ENCODE measurements at places on chromosomes 2 and 18.
A peak's percentile ranks its signal among the peaks of the same experiment; 100 is the strongest.

DNA sequence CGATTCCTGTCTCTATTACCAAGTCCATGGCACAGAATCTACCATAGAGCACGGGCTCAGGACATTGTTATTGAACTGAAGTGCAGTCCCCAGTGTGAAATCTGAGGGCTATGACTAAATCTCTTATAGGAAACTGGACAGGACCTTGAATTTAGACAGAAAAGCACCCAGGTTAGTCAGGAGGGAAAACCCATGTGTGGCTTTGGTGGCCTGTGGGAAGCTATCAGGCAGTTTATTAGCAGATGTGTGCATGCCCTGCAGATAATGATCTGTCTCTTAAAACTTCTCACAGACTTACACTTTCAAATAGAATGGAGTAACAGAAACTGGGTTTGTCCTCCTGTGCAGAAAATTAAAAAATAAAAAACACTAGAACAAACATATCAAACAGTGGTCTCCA, 610.0 kb upstream of the RAB6C start:
- no peak overlapping the region for H3K27ac ChIP-seq
- DNase-seq = no peak
- H3K4me1 ChIP-seq = no peaks in the 10 kb centered on the region
- no peaks in the 10 kb centered on the region for H3K36me3 ChIP-seq
- H3K4me3 ChIP-seq = no peak overlapping the region
- no peaks in the 10 kb centered on the region for H3K27me3 ChIP-seq

GRCh38 chr2:28488858-28489575, 6.8 kb upstream of the PLB1 start:
- H3K27me3 ChIP-seq = no peaks in the 10 kb centered on the region
- no peak for DNase-seq
- no peaks in the 10 kb centered on the region for H3K4me1 ChIP-seq

DNA sequence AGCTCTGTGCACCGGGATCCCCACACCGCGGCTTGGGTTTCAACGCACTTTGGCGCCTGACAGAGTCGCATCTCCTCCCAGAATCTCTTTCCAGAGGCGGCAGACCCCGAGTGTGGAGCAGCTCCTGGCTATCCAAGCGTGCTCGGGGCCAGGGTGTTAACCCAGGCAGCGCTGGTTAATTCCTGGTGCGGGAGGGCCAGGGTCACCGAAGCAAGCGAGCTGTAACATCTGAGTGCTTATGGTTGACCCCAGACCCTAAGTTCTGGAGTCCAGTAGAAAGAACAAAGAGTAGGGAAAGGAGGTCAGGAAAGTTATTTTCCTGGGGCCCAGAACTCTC, 566 bp upstream of the OSR1 start:
- H3K4me3 ChIP-seq = peak overlapping the region; percentile 51
- peaks cover 88% of the 10 kb centered on the region for H3K27me3 ChIP-seq
- peak overlapping the region; percentile 67 for H3K27ac ChIP-seq
- no peaks in the 10 kb centered on the region for H3K36me3 ChIP-seq
- DNase-seq = no peak

GRCh38 chr2:222842491-222843174, 18.2 kb upstream of the ACSL3 start:
- H3K36me3 ChIP-seq = no peaks in the 10 kb centered on the region
- no peak for DNase-seq
- no peaks in the 10 kb centered on the region for H3K4me1 ChIP-seq
- no peak overlapping the region for H3K27ac ChIP-seq
- no peak overlapping the region for H3K4me3 ChIP-seq

- peaks cover 28% of the 10 kb centered on the region for H3K4me1 ChIP-seq
- no peak overlapping the region for H3K4me3 ChIP-seq
- no peak overlapping the region for H3K27ac ChIP-seq
Measured at GRCh38 chr2:1726558-1726957, 17.8 kb downstream of the PXDN start.

DNA sequence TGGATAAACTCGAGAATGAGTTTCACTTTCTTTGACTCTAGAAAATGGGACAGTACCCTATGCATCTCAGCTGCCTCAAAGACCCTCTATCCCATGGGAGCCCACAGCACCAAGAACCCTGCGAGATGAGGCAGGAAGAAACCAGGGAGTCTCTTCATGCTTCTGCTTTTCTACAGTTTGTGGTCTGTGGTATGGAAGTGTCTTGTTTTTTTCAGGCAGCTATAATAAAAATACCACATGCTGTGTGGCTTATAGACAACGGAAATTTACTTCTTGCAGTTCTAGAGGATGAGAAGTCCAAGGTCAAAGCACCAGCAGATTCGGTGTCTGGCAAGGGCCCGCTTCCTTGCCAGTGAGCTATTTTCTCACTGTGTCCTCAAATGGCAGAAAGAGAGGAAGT, 257.9 kb downstream of the SUCLG1 start:
- H3K36me3 ChIP-seq = no peaks in the 10 kb centered on the region
- no peaks in the 10 kb centered on the region for H3K4me1 ChIP-seq
- DNase-seq = no peak
- H3K27ac ChIP-seq = no peak overlapping the region
- H3K27me3 ChIP-seq = no peaks in the 10 kb centered on the region

GRCh38 chr2:134603966-134604365, 114.8 kb downstream of the TMEM163 start:
- no peak for DNase-seq
- no peak overlapping the region for H3K4me3 ChIP-seq
- H3K27ac ChIP-seq = no peak overlapping the region
- H3K27me3 ChIP-seq = peaks cover 4% of the 10 kb centered on the region
- no peaks in the 10 kb centered on the region for H3K36me3 ChIP-seq
- H3K4me1 ChIP-seq = no peaks in the 10 kb centered on the region

DNA sequence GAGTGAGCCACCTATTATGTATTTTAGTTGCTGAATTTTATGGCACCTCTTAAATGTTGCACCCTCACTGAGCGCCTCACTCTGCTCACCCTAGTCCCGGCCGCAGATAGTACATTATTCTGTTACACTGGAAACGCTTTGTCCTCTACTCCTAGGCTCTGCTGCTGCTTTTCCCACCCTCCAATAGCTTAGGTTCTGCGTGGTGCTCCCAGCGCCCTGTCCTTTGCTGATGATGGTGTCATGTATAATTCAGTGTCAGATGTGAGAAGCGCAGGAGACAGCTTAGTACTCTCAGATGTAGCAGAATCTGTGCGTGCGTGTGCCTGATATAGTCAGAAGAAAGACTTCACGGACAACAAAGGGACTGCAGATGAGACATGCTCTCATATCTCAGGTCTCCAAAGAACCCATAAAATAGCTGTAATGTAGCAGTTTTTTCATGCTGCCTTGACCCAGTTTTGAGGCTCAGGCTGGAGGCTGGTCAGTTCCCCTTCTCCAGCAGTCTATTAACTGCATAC, 1.4 kb upstream of the REEP1 start:
- DNase-seq = no peak
- H3K4me1 ChIP-seq = peaks cover 18% of the 10 kb centered on the region
- H3K27me3 ChIP-seq = peaks cover 62% of the 10 kb centered on the region
- H3K36me3 ChIP-seq = no peaks in the 10 kb centered on the region

GRCh38 chr2:176769021-176769420, 443.6 kb upstream of the HNRNPA3 start:
- no peak overlapping the region for H3K4me3 ChIP-seq
- H3K27ac ChIP-seq = no peak overlapping the region
- no peaks in the 10 kb centered on the region for H3K27me3 ChIP-seq

DNA sequence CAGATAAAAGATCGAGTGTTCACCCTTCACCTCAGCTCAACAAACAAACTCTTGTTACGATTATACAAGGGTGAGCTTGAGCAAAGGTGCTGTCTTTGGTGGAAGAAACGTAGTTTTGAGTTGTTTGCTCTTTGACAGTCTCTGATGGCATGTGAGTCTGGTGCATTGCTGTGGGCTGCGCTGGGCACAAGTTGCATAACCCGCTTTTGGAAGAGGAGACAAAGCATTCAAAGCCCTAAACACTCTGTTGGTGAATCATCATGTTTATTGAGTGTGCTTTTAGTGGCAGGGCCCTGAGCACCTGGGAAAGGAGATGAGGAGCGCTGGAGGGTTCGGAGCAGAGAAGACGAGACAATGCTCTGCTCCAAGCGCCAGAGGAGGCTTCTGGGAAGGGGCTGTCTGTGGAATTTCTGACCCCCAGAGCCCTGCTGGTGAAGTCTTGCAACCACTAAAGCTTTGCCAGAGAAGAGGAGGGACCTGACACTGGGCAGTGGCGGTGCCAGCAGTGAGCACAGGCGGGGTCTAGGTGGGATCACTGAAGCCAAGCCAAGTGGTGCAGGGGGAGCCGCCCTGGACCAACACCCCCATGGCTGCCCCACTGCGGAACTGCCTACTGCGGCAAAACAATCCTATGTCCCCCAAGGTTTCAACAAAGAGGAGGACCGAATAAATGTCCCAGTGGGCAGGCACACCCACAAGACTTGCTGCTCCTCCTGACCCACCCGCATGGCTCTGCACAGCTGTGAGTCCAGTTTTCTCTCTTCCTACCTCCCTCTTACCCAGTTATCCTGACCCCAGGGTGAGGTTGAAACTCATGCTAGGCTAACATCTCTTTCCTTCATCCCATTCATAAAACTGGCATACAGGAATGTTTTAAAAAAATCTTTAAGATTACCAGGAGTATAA, 64.0 kb downstream of the TNFRSF11A start:
- H3K4me1 ChIP-seq = no peaks in the 10 kb centered on the region
- H3K27me3 ChIP-seq = peaks cover 4% of the 10 kb centered on the region
- no peak for DNase-seq

GRCh38 chr2:130749641-130750040, 5.7 kb upstream of the AMER3 start:
- H3K27ac ChIP-seq = no peak overlapping the region
- H3K27me3 ChIP-seq = peaks cover 32% of the 10 kb centered on the region
- H3K4me1 ChIP-seq = no peaks in the 10 kb centered on the region
- no peak overlapping the region for H3K4me3 ChIP-seq

- H3K27me3 ChIP-seq = no peaks in the 10 kb centered on the region
- no peak overlapping the region for H3K4me3 ChIP-seq
- H3K4me1 ChIP-seq = no peaks in the 10 kb centered on the region
- H3K27ac ChIP-seq = no peak overlapping the region
Measured at GRCh38 chr2:157032017-157032416, 225.5 kb upstream of the GALNT5 start.

GRCh38 chr2:122366427-122366826, 611.0 kb downstream of the TSN start:
- H3K36me3 ChIP-seq = no peaks in the 10 kb centered on the region
- H3K27me3 ChIP-seq = no peaks in the 10 kb centered on the region
- no peaks in the 10 kb centered on the region for H3K4me1 ChIP-seq
- H3K4me3 ChIP-seq = no peak overlapping the region

DNA sequence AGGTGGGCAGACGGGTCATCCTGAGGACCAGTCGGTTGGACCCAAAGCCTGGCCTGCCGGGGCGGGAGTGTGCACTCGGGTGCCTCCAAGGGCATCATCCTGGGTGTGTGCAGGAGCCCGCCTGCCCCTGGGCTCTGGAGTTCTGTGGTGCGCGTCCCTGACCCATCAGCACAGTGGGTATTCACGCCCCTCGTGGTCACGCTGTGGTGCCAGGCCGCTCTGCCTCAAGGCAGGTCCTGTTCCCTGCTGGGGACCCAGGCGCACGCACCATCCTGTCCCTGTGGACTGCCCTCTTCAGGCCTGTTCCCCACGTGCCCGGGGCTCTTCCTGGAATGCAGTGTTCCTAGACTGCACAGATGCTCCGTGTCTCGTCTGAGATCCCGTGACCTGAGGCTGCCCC, 14.3 kb upstream of the D2HGDH start:
- peaks cover 96% of the 10 kb centered on the region for H3K36me3 ChIP-seq
- H3K4me3 ChIP-seq = no peak overlapping the region
- no peaks in the 10 kb centered on the region for H3K4me1 ChIP-seq
- H3K27ac ChIP-seq = no peak overlapping the region
- H3K27me3 ChIP-seq = no peaks in the 10 kb centered on the region
- no peak for DNase-seq

DNA sequence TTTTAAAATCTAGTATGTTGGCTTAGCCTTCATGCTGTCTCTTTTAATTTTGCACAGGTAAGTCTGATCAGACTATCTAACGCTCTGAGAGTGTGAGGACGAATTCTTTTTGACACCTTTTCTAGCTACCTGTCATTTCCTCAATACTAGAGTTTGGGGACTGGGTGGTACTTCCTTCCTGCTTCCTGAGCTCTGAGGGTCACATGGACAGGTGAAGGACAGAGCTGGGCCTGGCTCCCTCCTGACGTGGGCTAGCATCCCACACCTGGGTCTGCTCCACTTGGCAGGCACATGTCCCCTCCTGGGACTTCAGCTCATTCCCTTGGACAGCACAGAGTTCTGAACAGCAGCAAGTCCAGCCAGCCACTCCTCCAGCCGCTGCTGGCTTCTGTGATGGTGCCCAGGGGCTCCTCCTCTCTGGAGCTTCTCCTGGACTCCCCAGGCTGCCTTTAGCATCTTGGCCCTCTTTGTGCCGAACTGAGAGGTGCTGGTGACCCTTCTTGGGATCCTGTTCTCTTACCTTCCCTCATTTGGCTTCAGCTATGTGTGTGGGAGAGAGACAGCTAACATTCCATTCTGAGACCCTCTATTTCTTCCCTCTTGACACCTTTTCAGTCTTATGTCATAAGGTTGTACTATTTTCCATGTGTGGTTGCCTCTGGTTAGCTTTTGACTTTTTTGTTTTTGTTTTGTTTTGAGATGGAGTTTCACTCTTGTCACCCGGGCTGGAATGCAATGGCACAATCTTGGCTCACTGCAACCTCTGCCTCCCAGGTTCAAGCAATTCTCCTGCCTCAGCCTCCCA, 106.9 kb downstream of the B3GNT2 start:
- H3K27me3 ChIP-seq = no peaks in the 10 kb centered on the region
- H3K4me3 ChIP-seq = no peak overlapping the region
- peaks cover 33% of the 10 kb centered on the region for H3K4me1 ChIP-seq
- no peak overlapping the region for H3K27ac ChIP-seq
- H3K36me3 ChIP-seq = no peaks in the 10 kb centered on the region

- DNase-seq = no peak
- H3K36me3 ChIP-seq = no peaks in the 10 kb centered on the region
- no peaks in the 10 kb centered on the region for H3K27me3 ChIP-seq
- no peaks in the 10 kb centered on the region for H3K4me1 ChIP-seq
- H3K4me3 ChIP-seq = no peak overlapping the region
Measured at GRCh38 chr2:84197901-84198300, 261.2 kb downstream of the SUCLG1 start.

DNA sequence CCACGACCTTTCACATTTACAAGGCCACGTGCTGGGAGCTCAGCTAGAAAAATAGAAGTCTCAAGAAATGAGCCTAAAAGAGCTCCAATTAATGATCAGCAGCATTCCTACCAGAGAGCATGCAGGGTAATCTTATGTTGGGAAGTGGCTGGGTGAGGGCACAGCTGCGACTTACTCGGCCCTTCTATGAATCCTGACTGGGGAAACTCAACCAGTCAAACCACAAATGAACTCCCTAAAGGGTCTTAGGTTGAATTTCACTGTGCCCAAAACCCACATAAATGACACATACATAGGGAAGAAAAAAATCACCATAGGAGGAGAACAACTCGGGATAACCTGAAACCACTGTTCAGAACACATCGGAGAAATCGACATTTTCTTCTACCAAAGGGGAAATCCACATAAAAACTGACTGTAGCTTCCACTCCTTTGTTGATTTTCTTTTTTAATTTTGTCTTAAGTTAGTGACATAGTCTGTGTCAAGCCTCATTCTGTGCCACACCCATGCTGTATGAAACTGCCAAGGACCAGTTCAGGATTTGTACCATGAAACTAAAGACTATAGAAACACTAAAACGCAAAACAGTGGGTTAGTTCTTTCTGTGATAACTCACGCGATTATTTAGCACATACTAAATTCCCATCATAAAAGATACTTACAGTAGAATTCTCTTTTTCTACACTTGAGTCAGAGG, 54.7 kb downstream of the UXS1 start:
- no peaks in the 10 kb centered on the region for H3K27me3 ChIP-seq
- H3K36me3 ChIP-seq = no peaks in the 10 kb centered on the region
- H3K4me3 ChIP-seq = no peak overlapping the region
